ENCODE measurements at places on chromosomes 4 and X.
A peak's percentile ranks its signal among the peaks of the same experiment; 100 is the strongest.

GRCh38 chr4:6267573-6267972 lies 2.1 kb upstream of the WFS1 start:
- no peak for DNase-seq

GRCh38 chrX:96464880-96465558 lies 219.6 kb upstream of the DIAPH2 start:
- DNase-seq: no peak

GRCh38 chr4:88320224-88320779 lies 35.9 kb upstream of the PPM1K start:
- no peak for DNase-seq

DNA sequence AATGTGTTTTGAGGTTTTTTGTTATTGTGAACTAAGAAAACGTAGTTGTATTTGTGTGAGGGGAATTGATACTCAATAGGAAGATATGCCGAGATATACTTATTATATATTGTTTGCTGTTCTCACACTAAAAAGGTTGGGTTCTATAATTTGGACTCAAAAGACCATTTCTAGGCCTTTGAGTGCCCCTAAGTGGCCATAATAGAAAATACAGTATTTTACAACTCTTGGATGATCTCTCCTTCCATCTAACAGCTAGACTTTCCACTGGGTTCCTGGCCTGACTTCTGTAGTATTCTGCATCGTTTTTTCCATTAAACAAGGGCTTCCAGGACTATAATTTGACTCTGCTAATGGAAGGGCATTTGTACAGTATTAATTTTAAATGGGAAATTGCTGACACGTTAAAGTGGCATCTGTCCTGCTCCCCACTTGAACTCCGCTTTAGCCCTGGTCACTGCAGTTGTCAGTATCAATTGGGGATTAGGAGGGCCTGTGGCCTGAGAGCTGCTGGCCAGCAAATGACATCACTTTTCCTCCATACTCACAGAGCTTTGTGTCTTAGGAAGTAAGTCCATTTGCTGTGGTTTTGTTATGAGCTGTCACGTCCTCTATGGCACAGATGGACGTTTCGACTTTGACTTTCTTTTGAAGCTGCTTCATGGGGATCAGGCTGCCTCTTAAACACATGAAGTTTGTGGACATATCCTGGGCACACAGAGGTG lies 176.9 kb downstream of the SLIT2 start:
- DNase-seq: peak; percentile 62

GRCh38 chr4:112895811-112896608 lies 153.4 kb upstream of the ANK2 start:
- peak; percentile 88 for DNase-seq

- peak; percentile 24 for DNase-seq
Observed at GRCh38 chr4:100063355-100063754, 113.3 kb upstream of the H2AZ1 start.

DNA sequence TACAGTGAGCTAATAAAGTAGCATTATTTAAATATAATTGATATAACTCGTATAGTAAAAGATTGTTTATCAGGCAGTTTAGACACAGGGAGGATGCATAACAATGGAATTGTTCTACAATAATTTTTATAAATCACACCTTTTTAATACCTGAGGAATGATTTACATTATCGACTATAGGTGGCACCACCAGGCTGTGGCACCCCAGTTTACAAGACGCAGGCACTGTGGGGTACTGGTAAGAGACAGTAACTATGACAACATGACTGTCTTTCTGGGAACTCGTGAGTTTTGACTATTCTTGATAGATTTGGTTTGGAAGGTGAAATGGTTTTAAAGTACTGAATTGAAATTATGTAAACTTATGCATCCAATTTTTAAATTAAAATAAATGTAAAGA lies 27.1 kb upstream of the STBD1 start:
- DNase-seq: no peak

GRCh38 chrX:70525733-70526132 lies 81.1 kb downstream of the DLG3 start:
- no peak for DNase-seq

DNA sequence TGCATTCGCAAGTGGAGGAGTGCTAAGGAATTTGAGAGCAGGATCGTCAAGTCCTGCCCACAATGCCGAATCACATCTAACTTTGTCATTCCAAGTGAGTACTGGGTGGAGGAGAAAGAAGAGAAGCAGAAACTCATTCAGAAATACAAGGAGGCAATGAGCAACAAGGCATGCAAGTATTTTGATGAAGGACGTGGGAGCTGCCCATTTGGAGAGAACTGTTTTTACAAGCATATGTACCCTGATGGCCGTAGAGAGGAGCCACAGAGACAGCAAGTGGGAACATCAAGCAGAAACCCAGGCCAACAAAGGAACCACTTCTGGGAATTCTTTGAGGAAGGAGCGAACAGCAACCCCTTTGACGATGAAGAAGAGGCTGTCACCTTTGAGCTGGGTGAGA lies 100.2 kb upstream of the MED14 start:
- no peak for DNase-seq

GRCh38 chr4:98977557-98977956 lies 18.0 kb upstream of the METAP1 start:
- no peak for DNase-seq

- no peak for DNase-seq
Observed at GRCh38 chr4:87416965-87417364, 5.4 kb upstream of the NUDT9 start.
